Stimulated activated CD4-positive, alpha-beta T cell treated with anti-CD3 and anti-CD28 coated beads, Interleukin-12 subunit alpha, Interleukin-12 subunit beta, amount 100 ng/mL, for 24 hours (primary cell): ENCODE measurements at places on chromosomes 2 and 18.

DNA sequence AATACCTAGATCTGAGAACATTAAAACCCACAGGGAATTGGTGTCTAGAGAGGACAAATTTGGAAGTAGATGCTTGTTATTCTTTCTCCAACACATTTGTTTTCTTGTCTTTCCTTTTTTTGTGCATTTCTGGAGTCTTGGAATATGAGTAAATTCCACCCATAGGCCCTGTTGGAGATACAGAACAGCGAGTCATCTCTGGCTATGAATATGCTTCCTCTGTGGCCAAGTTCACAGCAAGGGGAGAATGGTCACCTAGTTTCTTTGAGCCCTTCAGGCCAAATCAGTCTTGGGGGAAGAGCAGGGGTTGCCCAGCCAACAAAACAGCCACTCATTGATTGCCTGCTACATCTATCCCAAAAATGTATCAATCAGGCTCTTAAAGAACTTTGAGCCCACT, 31.3 kb downstream of the SP140L start:
- DNase-seq: no peak

DNA sequence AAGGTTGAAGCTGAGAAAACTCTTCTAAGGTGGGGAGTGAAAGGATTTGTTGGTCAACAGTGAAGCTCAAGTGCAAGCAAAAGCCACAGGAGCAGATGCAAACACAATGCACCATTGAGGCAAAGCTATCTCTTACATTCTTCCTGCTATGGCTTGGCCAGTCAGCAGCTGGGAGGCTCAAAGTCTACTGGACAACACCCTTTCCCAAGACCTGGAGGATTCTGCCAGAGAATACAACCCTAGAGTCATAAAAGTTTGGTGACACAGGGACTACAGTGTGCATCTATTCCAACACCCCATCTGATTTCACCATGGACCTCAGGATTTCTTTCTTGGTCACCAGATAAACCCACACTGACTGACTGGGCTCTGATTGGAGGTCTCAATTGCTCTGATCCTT, 342.0 kb downstream of the HRH4 start:
- DNase-seq: no peak

DNA sequence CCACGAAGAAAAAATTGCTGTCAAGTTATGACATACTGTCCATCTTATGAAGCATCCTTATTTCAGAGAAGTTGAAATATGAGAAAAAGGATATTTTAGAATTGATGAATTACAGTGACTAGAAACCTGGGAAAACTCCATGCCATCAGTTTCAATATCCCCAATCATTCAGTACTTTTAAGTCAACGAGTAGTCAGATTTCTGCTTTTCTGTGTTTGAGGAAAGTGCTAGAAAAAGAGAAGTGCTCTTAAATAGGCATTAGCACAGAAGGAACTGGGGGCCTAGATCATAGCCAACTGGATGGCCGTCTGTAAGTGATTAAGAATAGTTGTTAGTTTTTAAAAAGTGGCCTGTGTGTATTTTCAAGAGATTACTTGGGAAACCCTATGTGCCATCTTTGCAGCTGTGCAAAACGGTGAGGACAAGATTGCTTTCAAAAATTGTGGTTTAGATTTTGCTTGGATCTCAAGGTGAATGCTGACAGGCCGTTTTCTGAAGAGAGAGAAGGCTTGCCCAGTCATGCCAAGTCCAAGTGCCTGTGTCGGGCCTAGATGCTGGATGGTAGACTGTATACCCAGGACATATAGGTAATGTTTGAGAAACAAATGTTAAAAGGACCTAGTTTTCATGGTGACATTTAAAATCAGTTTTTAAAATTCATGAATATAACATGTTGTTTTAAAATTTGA, 5.1 kb downstream of the NEDD4L start:
- DNase-seq: no peak

- DNase-seq: no peak
These were observed 3.4 kb downstream of the SERPINB2 start for GRCh38 chr18:63890950-63891304.

DNA sequence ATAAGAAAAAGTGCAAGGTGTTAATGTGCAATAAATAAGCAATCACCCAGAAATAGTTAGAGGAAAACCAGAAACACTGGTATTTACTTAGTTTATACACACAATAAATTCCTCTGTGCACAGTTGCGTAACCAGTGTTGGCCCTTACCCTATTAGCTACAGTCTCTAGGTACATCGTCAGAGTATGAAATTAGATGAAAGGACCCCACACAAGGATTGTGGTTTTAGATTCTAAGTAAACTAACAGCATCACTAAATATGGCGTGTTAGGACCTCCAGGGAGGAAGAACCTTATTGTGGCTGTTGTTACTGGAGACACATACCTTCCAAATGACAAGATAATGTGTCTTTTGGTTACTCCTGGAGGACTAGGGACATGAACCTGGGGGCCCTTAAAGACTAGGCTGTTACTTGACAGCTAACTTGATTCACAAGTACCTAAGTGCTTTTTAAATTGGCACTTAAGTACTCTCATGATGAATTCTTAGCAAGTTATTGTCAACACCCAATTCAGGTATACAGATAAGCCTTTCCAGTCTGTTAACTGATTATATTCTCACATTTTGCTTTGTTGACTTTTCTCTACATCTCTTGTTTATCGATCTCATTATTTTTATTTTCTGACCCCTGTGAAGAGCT, 115.3 kb downstream of the FEZ2 start:
- no peak for DNase-seq

GRCh38 chr2:79200762-79201161, 41.2 kb upstream of the REG3A start:
- DNase-seq: no peak

GRCh38 chr18:47120428-47120827, 29.9 kb downstream of the HDHD2 start:
- no peak for DNase-seq
